ENCODE measurements at places on chromosomes 11 and 22. TPM values are rescaled to one million over a fixed set of nuclear protein-coding genes. Genes with fewer than 3 reads are reported as not detected.

- H3K4me1 ChIP-seq: no peaks in the 10 kb centered on the region
- H3K36me3 ChIP-seq: no peaks in the 10 kb centered on the region
Observed at GRCh38 chr11:14234446-14234845, 124.5 kb downstream of the RRAS2 start.

DNA sequence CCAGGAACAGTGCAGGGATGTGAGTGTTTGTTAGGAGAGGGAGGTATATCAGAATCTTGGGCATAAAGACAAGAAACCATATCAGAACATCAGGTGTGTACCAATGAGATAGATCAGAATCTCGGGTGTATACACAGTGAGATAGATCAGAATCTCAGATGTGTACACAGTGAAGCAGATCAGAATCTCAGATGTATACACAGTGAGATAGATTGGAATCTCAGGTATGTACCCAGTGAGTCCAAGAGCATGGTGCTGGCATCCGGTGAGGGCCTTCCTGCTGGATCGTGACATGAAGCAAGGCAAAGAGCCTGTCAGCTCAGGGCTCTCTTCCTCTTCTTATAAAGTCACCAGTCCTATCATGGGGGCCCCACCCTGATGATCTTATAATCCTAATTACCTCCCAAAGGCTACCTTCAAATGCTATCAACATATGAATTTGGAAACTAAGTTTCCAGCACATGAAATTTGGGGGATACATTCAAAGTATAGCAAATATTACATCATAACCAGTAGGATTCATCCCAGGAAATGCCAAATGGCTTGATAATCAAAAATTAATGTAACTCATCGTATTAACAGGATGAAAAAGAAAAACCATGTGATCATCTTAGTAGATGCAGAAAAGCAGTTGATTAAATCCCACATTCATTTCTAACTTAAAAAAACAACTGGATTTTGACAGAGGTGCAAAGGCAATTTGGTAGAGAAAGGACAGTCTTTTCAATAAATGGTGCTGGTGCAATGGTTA lies 28.6 kb downstream of the PPARA start:
- no peak overlapping the region for H3K27ac ChIP-seq
- H3K27me3 ChIP-seq: no peaks in the 10 kb centered on the region
- H3K36me3 ChIP-seq: peaks cover 4% of the 10 kb centered on the region
- H3K4me3 ChIP-seq: no peak overlapping the region
- H3K4me1 ChIP-seq: no peaks in the 10 kb centered on the region

TRPM5 gene
- total RNA-seq: not detected

TEX12 gene
- not detected for total RNA-seq

GRCh38 chr11:69398529-69399492 lies 82.7 kb upstream of the LINC01488 start:
- no peak overlapping the region for H3K4me3 ChIP-seq
- H3K27me3 ChIP-seq: peaks cover 10% of the 10 kb centered on the region
- H3K4me1 ChIP-seq: peaks cover 19% of the 10 kb centered on the region
- no peak overlapping the region for H3K27ac ChIP-seq
- no peak for DNase-seq

MAML2 gene
- total RNA-seq: 16.7 TPM

ART1 gene
- not detected for total RNA-seq

DNA sequence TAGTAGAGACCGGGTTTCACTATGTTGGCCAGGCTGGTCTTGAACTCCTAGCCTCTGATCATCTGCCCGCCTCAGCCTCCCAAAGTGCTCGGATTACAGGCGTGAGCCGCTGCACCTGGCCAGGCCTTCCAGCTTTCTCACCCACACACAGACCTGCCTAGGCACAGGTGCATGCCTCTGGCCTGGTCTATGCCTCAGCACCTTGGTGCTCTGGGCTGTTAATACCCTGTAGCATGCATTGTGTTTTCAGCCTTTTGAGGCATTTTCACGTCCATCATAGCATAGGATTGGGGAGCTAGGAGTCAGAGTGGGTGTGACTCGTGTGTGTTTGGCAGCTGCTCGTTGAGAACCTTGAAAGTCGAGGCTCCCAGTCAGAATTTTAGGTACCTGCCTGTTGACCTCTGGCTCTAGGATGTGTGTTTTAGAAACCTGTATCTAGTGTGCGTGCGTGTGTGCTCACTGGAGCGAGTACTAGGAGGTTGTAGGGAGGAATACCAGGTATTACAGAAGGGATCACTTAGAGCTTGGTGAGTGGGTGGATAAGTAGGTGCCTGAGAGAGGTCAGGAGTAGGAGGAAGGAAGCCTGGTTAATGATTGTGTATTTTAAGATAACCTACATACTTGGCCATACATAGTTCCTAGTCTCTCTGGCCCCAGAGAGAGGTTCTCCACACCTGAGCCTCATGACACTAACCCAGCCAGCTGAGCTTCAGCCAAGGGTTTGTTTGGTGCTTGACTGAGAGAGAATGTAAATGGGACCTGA lies 20.0 kb downstream of the CRKL start:
- H3K27ac ChIP-seq: peak overlapping the region; percentile 67
- peaks cover 53% of the 10 kb centered on the region for H3K4me1 ChIP-seq
- H3K36me3 ChIP-seq: peaks cover 39% of the 10 kb centered on the region
- H3K4me3 ChIP-seq: peak overlapping the region; percentile 70
